Esophagus squamous epithelium (tissue), 5 donors: ENCODE measurements at places on chromosomes 3 and 15.

DNA sequence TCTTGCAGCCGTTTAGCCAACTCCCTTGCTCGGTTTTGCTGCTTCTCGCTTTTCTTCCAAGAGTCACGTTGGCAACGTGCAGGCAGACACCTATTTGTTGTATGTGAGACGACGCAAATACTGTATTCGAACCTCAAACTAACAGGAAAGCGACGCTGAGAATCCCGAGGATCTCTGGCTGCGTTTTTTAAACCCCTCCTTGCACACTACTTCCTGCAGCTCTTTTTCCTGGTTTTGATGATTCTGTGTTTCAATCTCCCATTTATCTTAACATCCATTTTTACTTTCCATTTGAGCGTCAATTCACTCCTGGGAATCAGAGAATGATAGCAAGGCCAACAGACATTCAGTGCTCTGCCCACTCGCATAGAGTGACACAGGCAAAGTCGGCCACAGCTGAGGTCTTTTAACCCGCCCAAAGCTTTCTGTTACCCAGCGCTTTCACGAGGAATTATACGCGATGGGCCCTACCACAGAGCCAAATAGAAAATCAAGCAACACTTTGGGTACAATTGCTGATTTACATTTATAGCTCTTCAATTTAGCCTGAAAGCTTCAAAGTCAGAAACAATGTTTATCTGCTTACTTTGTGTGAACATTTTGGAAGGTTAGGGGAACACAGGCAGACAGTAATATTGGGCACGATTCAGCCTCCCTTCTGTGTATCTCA, 1.6 kb upstream of the ANXA2 start:
- peaks cover 61% of the 10 kb centered on the region for H3K4me1 ChIP-seq
- peak overlapping the region; percentile 81 for H3K4me3 ChIP-seq
- peak overlapping the region; percentile 100 for H3K27ac ChIP-seq
- no peaks in the 10 kb centered on the region for H3K36me3 ChIP-seq
- no peaks in the 10 kb centered on the region for H3K27me3 ChIP-seq

GRCh38 chr3:40097131-40098117, 212.1 kb upstream of the EIF1B start:
- H3K27ac ChIP-seq, result no peak overlapping the region
- no peaks in the 10 kb centered on the region for H3K27me3 ChIP-seq
- no peaks in the 10 kb centered on the region for H3K36me3 ChIP-seq
- peaks cover 18% of the 10 kb centered on the region for H3K4me1 ChIP-seq

DNA sequence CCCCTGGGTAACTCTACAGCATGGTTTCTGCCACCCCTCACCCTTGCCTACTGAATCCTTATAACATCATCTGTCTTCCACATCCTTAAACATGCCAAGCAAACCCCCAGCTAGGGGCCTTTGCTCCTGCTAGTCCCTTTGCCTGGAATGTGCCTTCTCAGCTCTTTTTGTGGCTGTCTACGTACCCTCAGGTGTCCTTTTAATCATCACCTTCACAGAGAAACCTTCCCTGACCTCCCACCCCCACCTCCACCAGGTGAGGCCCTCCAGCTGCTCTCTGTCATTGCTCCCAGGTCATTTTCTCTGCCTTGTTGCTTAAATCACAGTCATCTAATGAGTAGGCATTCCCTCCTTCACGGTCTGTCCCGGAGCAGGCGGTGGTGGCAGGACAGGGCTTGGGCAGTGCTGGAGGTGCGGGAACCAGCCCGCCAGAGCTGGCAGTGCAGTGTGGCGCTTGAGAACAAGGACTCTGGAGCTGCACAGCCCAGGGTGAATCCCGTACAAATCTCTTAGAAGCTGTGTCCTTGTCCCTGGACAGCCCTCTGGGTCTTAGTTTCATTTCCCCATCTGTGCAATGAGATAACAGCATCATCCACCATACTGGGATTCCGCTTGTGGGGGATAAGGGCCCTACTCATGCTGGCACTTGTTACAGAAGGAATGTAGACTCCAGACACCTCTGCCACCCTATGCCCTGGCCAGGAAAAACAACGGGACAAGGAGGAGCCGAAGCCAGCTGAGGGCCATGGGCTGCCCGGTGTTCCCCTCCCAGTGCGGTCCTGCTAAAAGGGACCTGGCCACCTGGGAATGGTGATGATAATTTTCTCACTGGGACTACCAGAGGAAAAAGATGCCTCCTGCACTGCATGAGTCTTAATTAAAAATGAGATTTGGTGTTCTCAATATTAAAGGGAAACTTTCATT, 52.1 kb upstream of the IQSEC1 start:
- no peak for DNase-seq
- no peak overlapping the region for H3K4me3 ChIP-seq
- H3K36me3 ChIP-seq, result no peaks in the 10 kb centered on the region
- no peaks in the 10 kb centered on the region for H3K27me3 ChIP-seq
- H3K27ac ChIP-seq, result no peak overlapping the region

DNA sequence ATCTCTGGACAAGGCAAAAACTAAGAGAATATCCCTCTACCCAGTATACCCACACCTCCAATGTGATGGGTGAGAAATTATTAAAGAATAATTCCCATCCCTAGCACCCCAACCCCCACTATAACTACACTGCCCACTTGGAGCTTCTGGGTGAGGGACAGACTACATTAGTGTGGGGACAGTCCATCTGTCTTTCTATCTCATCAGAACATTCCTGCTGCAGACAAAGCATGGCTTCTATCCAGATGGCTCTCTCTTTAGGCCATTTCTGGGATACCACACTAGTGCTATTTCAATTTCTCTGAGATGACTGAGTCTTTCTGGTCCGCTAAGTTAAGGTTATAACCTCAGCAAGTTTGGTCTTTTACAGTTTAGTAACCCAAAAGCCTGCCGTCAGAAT, 6.6 kb downstream of the CSNK1G1 start:
- H3K36me3 ChIP-seq, result no peaks in the 10 kb centered on the region
- DNase-seq, result no peak
- peaks cover 2% of the 10 kb centered on the region for H3K4me1 ChIP-seq
- no peak overlapping the region for H3K4me3 ChIP-seq

DNA sequence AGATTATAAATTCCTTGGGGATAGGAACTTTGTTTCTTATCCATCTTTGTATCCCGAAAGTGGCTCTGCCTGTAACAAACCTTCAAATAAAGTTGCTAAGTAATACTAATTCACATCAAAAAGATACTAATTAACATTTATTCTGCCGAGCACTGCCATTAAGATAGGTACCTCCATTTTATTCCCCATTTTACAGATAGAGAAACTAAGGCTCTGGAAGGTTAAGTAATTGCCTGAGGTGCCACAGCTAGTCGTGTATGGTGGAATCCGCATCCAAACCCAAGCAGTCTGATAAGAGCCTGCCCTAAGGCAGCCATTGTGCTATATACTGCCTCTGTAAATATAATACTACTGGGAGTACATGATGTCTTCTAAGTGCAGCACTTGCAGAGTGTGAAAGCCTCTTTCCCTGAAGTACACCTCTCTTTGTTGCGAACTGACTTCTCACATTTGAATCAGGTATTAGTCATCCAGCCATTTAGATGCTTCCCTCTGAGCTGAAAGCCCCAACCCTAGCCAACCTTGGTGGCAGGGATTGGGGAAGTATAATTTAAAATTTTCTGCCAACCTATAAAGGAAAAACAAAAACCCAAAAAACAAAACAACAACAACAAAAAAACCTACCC, 78.5 kb upstream of the CHD2 start:
- no peak overlapping the region for H3K4me3 ChIP-seq
- peak overlapping the region; percentile 88 for H3K27ac ChIP-seq
- no peak for DNase-seq
- H3K36me3 ChIP-seq, result no peaks in the 10 kb centered on the region

GRCh38 chr3:102078854-102079808, 229.8 kb downstream of the NFKBIZ start:
- no peak for DNase-seq
- H3K4me3 ChIP-seq, result no peak overlapping the region
- H3K4me1 ChIP-seq, result peaks cover 6% of the 10 kb centered on the region
- no peaks in the 10 kb centered on the region for H3K36me3 ChIP-seq
- H3K27ac ChIP-seq, result no peak overlapping the region

GRCh38 chr3:95923496-95924210, 890.7 kb upstream of the EPHA6 start:
- DNase-seq, result no peak
- H3K4me1 ChIP-seq, result no peaks in the 10 kb centered on the region
- no peak overlapping the region for H3K4me3 ChIP-seq
- peak overlapping the region; percentile 14 for H3K27ac ChIP-seq

DNA sequence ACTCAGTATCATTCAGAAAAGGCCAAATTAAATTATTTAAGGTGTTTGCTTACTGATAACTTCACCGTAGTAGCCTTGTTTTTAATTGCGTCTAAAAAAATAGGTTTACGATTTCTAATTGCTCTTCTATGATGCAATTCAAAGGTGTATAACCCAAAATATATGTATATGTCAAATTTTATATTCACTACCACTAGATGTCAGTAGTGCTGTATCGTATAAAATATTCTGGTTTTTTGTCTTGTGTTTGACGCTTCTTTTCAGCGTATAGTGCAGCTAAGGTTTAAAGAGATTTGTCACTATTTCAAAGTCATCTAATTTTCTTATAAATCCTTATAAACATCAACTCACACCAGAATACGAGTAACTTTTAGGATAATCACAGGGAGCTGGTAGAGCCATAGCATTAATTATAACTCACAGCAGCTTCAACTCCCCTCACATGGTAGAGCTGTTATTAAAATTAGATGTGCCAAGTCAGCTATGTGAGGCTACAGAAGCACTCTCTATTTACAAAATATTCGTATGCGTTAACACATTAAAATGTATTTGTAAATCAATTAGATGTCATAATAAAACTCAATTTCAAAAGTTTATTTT, 3.5 kb downstream of the PFN2 start:
- no peak for DNase-seq
- no peaks in the 10 kb centered on the region for H3K36me3 ChIP-seq
- H3K4me1 ChIP-seq, result no peaks in the 10 kb centered on the region
- H3K27ac ChIP-seq, result no peak overlapping the region

- no peak overlapping the region for H3K27ac ChIP-seq
- no peak overlapping the region for H3K4me3 ChIP-seq
- H3K4me1 ChIP-seq, result no peaks in the 10 kb centered on the region
- DNase-seq, result no peak
- H3K27me3 ChIP-seq, result no peaks in the 10 kb centered on the region
- H3K36me3 ChIP-seq, result no peaks in the 10 kb centered on the region
These were observed 360.1 kb downstream of the LSAMP start for GRCh38 chr3:116084999-116085791.

GRCh38 chr3:156685752-156686151, 11.4 kb downstream of the TIPARP start:
- H3K4me1 ChIP-seq, result peaks cover 100% of the 10 kb centered on the region
- peak overlapping the region; percentile 56 for H3K27ac ChIP-seq
- H3K27me3 ChIP-seq, result no peaks in the 10 kb centered on the region
- no peak for DNase-seq

DNA sequence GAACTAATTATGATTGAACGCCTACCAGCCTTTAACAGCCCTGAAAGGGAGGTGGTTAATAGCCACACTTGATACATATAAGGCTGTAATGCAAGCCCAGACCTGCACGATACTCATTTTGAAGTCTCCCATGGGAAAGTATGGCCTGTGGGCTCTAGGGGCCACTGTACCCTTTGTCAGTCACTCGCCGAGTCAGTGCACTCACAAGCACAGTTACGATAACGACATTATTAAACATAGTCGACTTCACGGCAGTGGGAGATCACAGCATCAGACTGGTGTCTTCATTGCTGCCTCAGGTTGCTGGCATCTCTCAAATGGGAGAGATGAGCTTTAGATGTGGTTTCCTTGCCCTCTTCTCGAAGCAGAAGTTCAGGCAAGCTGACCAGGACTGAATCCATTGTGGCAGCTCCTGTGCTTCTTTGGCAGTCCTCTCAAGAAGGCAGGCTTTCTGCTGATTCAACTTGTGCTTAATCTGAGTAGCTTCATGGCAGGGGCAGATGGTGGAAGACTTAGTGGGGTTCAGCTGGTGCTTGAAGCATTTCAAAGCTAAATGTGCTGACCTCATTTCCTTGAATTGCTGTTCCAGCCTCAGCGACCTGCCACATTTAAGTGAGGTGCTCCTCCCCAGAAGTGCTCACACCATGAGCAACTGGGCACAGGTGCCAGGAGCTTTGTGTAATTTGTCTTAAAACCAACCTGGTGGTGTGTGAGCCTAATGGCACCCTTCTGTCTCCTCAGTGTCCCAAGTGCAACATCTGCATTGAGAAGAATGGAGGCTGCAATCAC, 15.8 kb upstream of the P4HTM start:
- H3K36me3 ChIP-seq, result peaks cover 16% of the 10 kb centered on the region
- no peak for DNase-seq
- no peaks in the 10 kb centered on the region for H3K27me3 ChIP-seq
- H3K4me3 ChIP-seq, result no peak overlapping the region

DNA sequence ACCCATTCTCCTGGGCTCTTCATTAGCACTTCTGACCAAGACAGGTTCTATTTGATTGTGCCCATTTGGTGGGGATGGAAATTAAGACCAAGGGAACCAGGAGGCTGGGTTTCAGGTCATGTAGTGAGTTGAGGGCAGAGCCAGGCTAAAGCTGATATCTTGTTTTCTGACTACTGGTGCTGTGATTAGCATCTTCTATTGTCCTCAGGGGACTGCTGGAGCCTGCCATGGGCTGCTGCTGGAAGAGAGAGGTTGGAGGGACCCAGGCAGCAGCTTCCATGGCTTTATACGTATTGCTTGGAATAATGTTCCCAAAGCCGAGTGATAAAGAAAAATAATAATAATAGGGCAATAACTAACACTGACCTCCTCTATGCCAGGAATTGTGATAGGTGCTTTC, 211.4 kb upstream of the ROPN1 start:
- H3K4me1 ChIP-seq, result peaks cover 21% of the 10 kb centered on the region
- H3K27me3 ChIP-seq, result no peaks in the 10 kb centered on the region
- H3K27ac ChIP-seq, result no peak overlapping the region
- H3K36me3 ChIP-seq, result no peaks in the 10 kb centered on the region
- DNase-seq, result no peak

GRCh38 chr15:64558460-64559179, 98.2 kb downstream of the ZNF609 start:
- H3K27ac ChIP-seq, result no peak overlapping the region
- H3K36me3 ChIP-seq, result no peaks in the 10 kb centered on the region
- H3K4me3 ChIP-seq, result no peak overlapping the region
- H3K4me1 ChIP-seq, result no peaks in the 10 kb centered on the region
